ENCODE measurements at places on chromosomes 16 and 17.
A peak's percentile ranks its signal among the peaks of the same experiment; 100 is the strongest.

- no peak for DNase-seq
These were observed 708 bp downstream of the BAIAP2 start for GRCh38 chr17:81035521-81036196.

DNA sequence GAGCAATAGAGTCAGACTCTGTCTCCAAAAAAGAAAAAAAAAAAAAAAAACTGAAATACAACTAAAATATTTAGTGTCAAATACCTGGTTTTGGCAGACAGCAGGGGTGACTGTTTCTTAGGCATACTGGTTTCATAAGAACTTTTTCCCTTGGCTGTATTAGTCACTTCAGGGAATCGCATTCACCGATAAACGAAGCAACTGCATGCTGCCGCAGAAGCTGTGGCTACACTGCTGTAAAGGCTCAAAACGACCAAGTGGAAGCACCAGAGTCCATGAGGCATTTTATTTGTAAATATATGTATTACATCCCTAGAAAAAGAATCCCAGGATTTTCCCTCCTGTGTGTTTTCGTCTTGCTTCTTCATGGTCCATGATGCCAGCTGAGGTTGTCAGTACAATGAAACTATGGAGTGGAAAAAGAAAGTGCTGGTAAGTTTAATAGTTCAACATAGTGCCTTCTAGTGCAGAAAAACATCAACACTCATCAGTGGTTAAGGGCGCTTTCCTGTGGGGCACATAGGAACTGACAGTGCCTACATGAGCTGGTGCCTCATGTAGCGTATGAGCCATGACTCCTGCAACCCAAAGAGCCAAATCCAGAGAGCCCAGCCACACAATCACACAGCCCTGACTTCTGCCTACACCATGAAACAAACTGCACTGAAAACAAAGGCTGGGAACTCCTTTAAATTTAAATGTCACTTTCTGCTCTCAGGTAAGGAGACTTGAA, 7.3 kb downstream of the RPS15A start:
- no peak for DNase-seq

DNA sequence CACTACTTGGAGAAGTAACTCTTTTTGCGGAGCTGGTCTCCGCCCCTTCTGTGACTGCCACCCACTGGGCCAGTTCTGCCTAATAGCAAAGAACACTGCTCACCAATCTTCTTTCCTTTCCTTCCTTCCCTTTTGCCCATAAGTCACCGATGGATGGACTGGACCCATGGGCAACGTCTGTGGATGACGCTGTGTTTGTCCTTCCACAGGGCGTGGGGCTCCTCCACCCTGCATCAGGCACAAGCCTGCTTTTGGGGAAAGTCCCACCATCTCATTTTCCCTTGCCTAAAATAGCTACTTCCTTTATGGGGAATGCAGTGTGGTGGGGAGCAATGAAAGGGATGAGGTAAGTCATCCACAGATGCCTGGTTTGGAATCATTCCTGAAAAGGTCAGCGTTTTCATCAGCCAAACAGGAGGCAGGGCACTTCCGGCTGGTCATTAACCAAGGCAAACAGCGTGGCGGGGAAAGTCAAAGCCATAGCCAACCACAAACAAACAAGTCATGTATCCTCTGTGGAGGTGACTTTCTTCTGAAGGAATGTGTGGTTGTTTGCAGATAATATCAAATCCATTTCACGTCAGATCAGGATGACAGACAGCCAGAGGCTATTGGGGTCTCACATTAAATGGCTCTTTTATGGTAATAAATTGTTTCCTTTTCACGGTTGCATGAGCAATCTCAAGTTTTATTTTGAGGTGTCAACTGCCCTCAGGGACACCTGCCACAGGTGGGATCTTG, 30.7 kb upstream of the MED9 start:
- peak; percentile 93 for DNase-seq

DNA sequence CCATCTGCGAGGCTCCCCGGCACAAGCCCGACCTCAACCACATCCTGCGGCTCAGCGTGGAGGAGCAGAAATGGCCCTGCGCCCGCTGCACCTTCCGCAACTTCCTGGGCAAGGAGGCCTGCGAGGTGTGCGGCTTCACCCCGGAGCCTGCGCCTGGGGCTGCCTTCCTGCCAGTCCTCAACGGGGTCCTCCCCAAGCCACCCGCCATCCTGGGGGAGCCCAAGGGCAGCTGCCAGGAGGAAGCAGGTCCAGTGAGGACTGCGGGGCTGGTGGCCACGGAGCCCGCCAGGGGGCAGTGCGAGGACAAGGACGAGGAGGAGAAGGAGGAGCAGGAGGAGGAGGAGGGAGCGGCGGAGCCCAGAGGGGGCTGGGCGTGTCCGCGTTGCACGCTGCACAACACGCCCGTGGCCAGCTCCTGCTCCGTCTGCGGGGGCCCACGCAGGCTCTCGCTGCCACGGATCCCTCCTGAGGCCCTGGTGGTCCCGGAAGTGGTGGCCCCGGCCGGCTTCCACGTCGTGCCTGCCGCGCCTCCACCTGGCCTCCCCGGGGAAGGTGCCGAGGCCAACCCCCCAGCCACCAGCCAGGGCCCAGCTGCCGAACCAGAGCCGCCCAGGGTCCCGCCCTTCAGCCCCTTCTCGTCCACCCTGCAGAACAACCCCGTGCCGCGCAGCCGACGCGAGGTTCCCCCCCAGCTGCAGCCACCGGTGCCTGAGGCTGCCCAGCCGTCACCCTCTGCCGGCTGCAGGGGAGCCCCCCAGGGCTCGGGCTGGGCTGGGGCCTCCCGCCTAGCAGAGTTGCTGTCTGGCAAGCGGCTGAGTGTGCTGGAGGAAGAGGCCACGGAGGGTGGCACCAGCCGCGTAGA, 13.1 kb upstream of the PRR35 start:
- DNase-seq = no peak

- DNase-seq = no peak
These were observed 10.2 kb downstream of the TAX1BP3 start for GRCh38 chr17:3657874-3658783.

- no peak for DNase-seq
These were observed 724 bp downstream of the UBE2I start for GRCh38 chr16:1309888-1310831.

DNA sequence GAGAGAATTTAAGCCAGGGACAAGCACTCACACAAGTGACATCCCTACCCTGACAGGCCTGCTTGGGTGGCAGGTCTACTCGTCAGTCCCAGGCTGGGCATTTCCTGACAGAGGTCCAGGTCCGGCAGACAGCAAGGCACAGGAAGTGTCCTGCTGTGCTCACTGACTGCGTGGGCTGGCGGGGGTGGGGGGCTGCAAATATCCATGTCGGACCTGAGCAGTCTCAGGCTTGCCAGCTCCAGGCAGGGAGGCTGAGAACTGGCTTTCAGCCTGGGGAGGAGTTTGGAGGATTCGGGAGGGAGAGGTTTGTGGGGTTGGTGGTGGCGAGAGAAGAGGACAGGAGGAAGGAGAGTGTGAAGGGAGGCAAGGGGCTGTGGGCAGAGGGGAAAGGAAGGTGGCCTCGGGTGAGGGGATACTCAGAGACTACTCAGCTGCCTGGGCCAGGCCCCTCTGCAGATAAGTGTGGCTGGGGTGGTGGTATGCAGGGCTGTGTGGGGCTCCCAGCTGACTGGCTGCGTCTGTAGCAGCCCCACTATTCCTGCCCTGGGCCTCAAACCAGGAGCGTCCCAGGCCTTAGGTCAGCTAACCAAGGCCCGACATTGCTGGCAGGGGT, 7.8 kb downstream of the HIC1 start:
- no peak for DNase-seq

DNA sequence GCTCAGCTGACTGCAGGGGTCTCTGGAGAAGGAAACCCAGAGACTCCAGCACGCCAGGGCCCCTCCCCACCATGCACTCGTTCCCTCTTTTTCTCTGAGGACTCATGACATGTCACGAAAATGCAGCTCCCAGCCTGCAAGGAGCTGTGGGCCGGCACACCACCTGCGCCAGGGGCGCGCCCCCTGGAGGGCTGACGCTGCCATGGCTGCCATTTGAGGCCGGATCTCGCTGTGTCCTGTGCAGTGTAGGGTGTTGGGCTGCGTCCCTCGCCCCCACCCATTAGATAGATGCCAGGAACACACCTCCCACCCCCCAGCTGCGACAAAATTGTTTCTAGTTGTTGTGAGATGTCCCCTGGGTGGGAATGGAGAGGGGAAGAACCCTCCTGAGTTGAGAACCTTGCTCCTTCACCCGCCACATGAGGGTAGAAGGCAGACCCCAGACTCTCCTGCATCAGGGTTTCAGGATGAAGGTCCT, 8.2 kb downstream of the SYNGR2 start:
- DNase-seq = no peak

DNA sequence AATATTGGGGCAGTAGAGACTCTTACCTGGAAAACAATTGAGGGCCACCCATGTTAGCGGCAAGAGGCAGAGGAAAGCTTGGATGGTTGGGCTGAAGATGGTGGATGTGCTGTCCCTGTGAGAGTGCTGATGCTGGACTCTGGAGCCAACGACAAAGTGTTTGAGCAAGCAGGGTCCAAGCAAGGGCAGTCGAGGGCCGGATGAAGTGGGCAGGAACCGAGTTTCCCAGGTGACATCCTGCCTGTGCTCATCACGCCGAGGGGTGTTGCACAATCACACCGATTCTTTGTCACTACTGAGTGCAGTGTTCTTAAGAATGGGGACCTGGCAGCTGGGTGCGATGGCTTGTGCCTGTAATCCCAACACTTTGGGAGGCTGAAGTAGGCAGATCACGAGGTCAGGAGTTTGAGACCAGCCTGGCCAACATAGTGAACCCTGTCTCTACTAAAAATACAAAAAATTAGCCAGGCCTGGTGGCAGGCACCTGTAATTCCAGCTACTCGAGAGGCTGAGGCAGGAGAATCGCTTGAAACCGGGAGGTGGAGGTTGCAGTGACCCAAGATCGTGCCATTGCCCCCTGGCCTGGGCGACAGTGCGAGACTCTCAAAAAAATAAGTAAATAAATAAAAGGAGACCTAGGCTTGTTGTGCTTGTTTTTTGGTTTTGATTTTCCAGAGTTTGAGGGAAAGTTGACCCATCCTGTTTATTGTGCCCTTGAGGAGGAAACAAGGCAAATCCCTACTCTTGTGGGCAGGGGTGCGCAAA, 6.1 kb downstream of the PYCARD start:
- DNase-seq = no peak

GRCh38 chr16:53565296-53565863, 62.4 kb upstream of the AKTIP start:
- DNase-seq = no peak

DNA sequence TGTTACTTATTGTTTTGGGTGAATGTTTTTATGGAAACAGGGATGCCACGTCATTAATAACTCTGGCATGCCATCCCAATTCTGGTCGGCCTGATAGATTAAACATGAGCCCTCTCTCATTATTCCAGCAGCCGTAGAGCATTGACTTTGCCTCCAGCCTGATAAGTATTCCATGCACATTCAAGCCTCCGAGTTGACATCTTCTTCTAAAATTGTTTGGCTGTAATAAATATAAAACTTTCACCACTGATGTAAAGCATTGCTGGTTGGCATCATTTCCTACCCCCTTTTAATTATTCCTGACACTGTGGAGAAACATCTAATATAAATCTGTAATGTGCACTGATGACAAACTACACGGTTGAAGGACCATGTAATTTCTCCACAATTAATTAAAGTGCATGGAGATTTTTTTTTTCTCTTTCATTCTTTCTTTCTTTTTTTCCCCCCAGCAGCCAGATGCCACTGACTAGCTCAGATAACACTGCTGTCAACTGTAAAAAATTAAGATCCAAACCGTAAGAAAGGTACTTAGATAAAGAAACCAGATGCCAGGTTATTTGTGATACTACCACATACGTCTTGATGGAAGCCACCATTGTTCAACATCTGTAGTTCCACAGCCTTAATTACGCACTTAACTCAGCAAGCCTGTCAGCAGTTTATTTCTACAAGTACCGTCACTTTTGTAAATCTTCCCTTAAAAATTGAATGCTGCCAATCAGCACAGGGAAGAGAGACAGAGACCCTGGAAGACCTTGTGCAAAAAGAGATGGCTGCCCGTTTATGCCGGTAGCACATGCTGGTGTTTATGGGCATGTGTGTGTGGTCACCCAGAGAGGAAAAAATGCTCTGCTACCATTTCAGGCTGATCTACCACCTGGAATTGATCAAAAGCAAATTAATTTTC, 237.7 kb downstream of the IRX3 start:
- DNase-seq = no peak

GRCh38 chr16:12420661-12421209, 383.0 kb downstream of the CPPED1 start:
- no peak for DNase-seq

DNA sequence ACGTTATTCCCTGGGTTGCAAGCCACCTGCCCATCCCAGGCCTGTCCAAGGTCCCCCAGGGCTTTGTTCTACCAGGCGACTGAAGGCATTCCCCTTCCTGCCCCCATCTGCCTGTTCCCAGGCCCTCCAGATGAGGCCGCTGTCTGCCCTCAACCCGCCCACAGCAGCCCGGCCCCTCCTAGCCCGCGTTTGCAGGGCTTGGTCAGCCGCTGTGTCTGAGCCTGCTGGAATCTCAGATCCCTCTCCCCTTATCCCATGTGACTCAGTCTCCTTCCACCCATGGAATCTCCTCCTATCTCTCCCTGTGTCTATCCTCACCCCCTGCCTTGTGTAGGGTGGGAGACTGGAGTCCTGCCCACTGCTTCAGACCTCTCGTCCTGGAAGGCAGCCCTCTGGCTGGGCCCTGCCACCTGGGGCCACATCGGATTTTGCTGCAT, 186.0 kb upstream of the TNRC6C start:
- no peak for DNase-seq

GRCh38 chr17:40309031-40309948, at the start of gene RARA:
Gene RARA (plus strand): TSS chr17:40309180. CDS start chr17:40331219, 22,039 bp downstream.
- DNase-seq = no peak

DNA sequence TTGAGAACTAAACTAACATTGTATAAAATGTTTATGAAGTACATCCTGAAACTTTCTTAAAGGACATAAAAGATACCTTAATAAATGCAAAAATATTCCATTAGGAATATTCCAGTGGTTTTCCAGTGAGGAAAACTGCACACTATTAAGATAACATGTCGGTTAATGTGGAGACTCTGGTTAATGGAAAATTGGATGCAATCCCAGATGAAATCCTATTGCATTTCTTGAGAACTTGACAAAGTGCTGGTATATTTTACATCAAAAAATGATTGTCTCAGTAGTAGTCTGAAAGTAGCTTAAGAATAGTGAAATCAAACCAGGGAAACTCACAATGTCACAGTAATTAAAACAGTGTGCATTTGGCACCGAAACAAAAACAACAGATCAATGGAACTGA, 202.5 kb upstream of the MON1B start:
- DNase-seq = no peak

DNA sequence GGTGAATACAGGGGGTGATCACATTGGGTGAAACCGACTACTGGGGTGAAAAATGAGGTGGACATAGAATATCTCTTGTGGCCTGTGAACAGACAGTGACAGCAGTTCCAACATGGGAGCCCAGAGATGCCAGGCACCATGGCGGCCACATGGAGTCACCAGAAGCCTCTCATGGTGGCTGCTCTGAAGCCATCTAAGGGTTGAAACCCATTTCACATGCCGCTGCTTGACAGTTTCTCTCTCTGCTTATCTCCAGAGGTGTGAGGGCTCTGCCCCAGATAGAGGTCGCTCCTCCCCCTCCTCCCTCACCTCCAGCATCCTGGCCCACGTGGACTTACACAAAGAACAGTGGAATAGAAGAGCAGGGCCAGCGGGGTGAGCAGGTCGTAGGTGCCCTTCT, 37.9 kb upstream of the PIK3R6 start:
- DNase-seq = no peak
